ENCODE measurements at places on chromosomes 7 and 10.

DNA sequence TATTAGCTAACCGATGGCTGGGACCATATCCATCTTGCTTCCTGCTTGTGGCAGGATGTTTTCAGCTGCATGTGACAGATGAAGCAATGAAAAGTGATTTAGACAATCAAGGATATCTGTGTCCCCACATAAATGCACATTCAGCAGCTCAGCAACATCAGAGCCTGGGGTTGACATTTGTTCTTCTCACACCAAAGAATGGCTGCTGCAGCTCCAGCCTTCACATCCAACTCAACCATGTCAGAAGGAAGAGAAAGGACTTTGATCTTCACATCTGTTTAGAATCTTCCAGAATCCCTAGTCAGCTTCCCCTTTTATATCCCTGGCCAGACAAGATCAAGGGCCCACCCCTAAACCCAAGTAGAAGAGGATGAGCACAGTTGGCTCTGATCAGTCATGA, 11.9 kb upstream of the FRMPD2 start:
- no peak for DNase-seq

GRCh38 chr10:80168679-80169380, 36.3 kb downstream of the PLAC9 start:
- peak; percentile 24 for DNase-seq

DNA sequence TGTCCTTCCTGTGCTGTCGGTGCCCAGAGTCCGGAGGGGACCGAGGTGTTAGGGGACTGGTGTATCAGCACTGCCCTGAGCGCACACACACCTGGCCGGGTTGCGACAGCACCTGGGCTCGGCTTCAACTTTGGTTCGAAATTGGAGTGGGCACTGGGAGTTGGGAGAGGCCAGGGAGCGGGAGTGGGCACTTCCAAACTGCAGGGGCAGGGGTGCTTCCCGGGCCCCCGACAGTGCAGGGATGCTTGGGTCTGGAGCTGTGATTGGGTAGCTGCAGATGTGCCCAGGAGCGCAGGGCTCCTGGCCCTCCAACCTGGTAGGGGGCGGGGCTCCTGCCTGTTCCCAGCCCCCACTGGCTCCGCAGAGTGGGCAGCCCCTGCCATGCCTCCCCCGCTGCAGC, 7.7 kb downstream of the BBS9 start:
- no peak for DNase-seq

DNA sequence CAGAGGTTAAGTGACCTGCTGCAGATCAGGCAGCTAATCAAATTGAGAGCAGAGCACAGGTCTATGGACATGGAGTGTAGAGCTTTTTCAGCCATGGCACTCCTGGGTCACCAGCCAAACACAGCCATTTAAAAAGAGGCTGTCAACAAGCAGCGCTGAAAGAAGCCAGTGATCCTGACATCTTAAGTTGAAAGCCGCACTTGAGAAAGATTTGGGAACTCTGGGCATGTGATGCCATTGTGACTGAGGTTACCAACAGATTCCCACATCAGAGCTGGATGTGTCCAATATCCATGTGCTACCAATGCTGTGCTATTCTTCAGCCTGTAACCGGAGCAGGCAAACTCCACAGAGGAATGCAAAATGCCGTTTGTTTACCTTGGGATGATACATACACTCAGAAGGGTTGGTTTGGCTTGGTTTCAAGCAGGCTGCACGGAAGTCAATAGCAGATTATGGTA, 56.2 kb upstream of the ABLIM1 start:
- no peak for DNase-seq

GRCh38 chr10:20737107-20737506, 160.0 kb downstream of the NEBL start:
- no peak for DNase-seq

DNA sequence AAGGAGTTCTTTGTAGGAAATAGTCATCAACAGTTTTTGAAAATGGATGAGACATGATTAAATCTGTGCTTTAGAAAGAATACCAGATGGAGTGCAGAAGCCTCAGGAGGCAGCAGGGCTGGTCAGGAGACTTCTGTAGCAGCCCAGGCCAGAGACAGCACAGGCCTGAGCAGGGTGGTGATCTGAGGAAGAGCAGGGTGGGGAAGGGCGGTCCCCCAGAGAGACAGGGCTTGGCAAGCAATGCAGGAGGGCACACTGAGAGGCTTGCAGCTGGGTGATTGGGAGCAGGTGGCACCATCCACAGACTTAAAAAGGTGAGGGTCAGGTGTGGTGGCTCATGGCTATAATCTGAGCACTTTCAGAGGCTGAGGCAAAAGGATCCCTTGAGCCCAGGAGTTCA, 4.3 kb upstream of the SMKR1 start:
- DNase-seq = no peak

DNA sequence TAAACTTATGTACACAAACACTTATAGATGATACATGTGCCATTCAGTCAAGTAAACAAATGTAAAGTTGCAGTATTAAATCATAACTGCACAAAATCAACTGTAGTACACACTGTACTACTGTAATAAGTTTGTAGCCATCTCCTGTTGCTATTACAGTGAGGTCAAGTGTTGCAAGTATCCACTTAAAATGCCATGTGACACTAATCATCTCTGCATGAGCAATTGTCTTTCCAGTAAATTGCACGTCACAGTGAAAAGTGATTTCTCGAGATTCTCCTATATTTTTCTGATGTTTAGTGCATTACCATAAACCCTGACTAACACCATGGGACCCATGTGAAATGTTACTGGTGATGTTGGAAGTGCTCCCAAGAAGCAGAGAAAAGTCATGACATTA, 293.3 kb upstream of the SP4 start:
- DNase-seq = no peak

- peak; percentile 58 for DNase-seq
These were observed 10.6 kb downstream of the DBF4 start for GRCh38 chr7:87886875-87887274.

DNA sequence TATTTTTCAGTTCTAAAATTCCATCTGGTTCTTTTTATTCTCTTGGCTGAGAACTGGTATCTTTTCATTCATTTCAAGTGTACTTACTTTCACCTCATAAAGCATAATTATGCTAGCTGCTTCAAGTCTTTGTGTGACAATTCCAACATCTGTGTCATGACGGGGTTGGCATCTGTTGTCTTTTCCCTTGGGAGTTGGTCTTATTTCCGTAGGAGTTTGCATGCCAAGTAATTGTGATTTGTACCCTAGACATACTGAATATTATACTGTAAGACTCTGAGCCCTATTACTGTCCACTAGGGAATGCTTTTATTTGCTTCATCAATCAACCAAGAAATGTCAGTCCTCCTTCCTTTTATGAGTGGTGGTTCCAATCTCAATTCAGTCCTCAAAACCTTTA, 24.6 kb upstream of the HUS1 start:
- no peak for DNase-seq

DNA sequence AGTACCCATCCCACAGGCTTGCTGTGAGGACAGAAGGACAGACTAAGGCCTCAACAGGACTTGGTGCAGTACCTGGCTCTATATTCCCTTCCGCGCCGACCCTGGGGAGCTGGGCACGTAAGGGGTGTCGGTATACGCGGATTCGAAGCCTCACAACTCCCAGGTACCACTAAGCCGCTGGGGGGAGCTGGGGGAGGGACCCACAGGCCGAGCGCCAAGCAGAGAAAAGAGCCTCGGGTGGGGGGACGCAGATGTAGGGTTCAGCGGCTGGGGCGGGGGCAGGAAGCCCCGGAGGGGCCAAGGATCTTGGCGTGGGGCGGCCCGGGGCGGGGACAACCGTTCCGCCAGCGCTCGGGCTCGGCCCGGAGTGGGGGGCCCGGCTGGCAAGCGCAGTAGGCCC, 126.4 kb upstream of the ZNF746 start:
- DNase-seq = peak; percentile 42

DNA sequence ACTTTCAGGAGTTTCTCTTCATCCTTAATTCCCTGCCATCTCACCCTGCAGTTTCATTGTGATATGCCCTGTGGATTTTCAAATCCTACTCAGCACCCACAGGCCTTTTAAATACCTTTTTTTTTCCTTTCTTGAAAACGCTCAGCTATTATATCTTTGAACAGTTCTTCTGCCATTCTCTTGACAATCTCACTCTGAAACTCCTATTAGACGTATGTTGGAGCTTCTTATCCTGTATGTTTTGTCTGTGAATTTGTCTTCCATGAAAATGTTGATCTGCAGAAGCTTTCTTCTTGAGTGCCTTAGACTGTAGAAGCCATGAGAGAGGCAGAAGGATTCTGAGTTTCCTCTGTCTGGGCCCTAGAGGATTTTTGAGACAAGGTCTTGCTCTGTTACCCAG, 18.9 kb upstream of the YAE1 start:
- no peak for DNase-seq
